ENCODE measurements at places on chromosomes 1 and 21. TPM values are rescaled to one million over a fixed set of nuclear protein-coding genes. Genes with fewer than 3 reads are reported as not detected.

Gene GLMN
- total RNA-seq = 13.3 TPM

GRCh38 chr21:36692114-36692834 lies 6.6 kb upstream of the SIM2 start:
- no peak overlapping the region for H3K27ac ChIP-seq
- peaks cover 80% of the 10 kb centered on the region for H3K27me3 ChIP-seq
- H3K4me1 ChIP-seq = peaks cover 16% of the 10 kb centered on the region
- no peak overlapping the region for H3K4me3 ChIP-seq
- DNase-seq = no peak

- no peak overlapping the region for H3K27ac ChIP-seq
- no peak for DNase-seq
- H3K36me3 ChIP-seq = no peaks in the 10 kb centered on the region
Measured at GRCh38 chr1:224540535-224540934, 75.6 kb upstream of the CNIH3 start.

Gene FLG2
- not detected for total RNA-seq

Gene RNF207
- 18.4 TPM for total RNA-seq

Gene LDLRAD1
- not detected for total RNA-seq

Gene FCAMR
- total RNA-seq = not detected

GRCh38 chr1:217921126-217921904 lies 290.2 kb downstream of the SPATA17 start:
- no peak overlapping the region for H3K4me3 ChIP-seq
- no peak overlapping the region for H3K27ac ChIP-seq
- no peaks in the 10 kb centered on the region for H3K36me3 ChIP-seq
- H3K27me3 ChIP-seq = peaks cover 6% of the 10 kb centered on the region
- DNase-seq = no peak

GRCh38 chr1:237709355-237709754 lies 181.4 kb downstream of the ZP4 start:
- no peak overlapping the region for H3K27ac ChIP-seq
- H3K4me3 ChIP-seq = no peak overlapping the region
- H3K4me1 ChIP-seq = no peaks in the 10 kb centered on the region
- DNase-seq = no peak
- H3K36me3 ChIP-seq = no peaks in the 10 kb centered on the region

DNA sequence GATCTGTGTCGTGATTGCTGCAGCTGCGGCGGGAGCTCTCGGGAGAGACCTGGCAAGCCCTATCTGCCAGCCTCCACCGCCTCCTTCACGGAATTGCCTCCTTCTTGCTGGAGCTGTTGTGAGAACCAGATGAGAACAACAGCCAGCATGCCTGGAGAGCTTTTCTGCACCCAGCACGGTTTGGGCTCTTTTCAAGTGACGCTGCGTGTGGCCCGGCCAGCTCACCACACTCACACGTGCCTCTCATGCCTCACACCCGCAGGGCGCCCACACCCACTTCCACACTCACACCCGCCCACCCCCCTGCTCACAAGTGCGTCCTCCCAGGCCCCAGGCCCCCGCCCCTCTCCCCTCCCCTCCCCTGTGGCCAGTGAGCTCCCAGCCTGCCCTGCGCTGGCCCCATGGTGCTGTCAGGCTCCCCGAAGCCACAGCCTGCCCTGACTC lies 135.7 kb upstream of the RUNX3 start:
- no peaks in the 10 kb centered on the region for H3K27me3 ChIP-seq
- DNase-seq = peak; percentile 19
- peaks cover 17% of the 10 kb centered on the region for H3K4me1 ChIP-seq
- H3K27ac ChIP-seq = no peak overlapping the region

Measured in activated CD4-positive, alpha-beta memory T cell treated with anti-CD3 and anti-CD28 coated beads for 36 hours (primary cell).